ENCODE measurements at places on chromosomes 12 and 14.
A peak's percentile ranks its signal among the peaks of the same experiment; 100 is the strongest.

DNA sequence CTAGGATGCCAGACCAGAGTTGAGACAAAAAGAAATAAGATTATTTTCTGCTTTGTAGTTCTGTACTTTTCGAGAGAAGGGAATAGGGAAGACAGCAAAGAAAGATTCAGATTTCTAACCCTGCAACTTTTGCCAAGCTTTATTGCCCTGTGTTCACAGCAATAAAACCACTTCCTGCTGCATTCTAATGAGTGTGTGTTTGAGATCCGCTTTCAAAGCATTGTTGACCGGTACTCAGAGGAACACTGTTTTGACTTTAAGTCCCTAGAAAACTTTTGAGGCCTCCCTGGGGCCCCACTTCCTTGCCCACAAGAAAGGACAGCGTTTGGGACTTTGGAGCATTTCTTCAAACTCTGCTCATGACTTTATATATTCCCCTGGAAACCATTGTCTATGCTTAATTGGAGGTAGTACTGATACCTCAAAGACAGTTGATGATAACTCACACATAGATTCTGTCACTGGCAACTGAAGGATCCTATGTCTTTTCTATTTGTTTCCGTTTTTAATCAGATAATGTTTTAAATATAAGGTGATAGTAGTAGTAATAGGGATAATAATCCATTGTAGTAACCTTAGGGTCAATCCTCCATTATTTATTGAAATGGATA, 1.3 kb downstream of the RNASE6 start:
- DNase-seq = no peak

- DNase-seq = no peak
Measured at GRCh38 chr14:54719406-54719805, 152.5 kb downstream of the SAMD4A start.

- DNase-seq = no peak
Measured at GRCh38 chr14:70188659-70189455, at the start of gene SLC8A3. TSS of gene SLC8A3 (minus strand) at chr14:70188951. CDS start at chr14:70168422, 20,529 bp downstream.

DNA sequence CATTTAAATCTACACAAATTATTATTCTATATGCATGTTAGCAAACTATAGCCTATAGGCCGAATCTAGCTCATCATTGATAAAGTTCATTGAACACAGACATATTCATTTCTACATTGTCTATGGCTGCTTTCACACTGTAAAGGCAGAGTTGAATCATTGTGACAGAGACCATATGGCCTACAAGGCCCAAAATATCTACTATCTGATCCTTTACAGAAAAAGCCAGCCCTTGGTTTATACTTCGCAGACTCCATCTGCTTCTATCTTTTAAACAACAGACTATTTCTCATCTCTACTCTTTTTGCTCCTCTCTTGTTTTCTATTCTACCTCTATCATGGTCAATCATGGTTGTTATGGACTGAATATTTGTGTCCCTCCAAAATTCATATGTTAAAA, 190.7 kb downstream of the EXOC5 start:
- no peak for DNase-seq

DNA sequence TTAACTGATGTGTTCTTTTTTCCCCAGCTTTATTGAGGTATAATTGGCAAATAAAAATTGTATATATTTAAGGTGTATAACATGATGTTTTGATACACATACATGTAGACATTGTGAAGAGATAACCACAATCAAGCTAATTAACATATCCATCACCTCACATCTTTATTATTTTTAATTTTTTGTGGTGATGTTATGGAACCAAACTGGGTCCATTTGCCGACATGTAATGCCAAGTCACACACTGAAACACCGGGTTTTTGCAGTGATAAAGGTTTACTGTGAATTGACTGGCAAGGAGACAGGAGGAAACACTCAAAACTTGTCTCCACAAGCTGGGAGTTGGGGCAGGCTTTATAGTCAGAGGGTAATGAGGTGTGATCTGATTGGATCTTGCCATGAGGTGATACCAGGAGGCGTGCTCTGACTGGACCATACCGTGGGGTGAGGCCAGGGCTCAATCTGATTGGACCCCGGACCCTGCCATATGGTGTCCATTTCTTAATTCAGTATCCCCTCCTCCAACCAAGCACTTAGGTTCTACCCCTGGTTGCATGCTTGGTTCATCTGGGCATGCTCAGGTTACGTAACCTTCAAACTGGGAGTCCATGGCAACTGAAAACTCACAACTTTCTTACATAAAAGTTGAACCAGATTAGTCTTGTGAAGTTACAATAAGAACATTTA, 11.8 kb upstream of the WSCD2 start:
- DNase-seq = no peak

GRCh38 chr12:53454707-53455106, 2.8 kb downstream of the PCBP2 start:
- no peak for DNase-seq

- DNase-seq = no peak
Measured at GRCh38 chr12:7373226-7373625, 69.4 kb downstream of the ACSM4 start.

GRCh38 chr12:30700216-30700900, 4.7 kb upstream of the IPO8 start:
- DNase-seq = no peak

DNA sequence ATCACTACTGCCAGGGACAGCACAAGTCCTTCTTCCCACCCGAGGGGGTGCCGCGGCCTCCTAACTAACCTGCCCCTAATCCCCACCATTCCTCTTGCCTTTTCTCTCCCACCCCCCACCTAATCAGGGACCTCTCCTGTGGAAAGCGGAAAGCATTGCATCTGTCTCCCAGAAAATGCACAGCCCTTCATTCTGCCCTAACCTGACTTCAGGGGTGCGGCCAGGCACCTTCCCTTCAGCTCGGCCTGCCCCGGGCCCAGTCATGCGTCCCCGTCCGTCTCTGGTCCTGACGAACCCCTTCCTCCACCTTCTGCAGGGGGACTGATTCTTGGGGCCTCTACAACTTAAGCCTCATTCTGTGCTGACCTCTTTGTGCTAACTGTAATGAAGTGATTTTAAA, 43.9 kb upstream of the TRAF3 start:
- DNase-seq = no peak

- DNase-seq = no peak
Measured at GRCh38 chr12:943051-943450, 6.4 kb downstream of the RAD52 start.

GRCh38 chr14:74220991-74221390, 18.3 kb upstream of the VSX2 start:
- no peak for DNase-seq

GRCh38 chr12:9707356-9707755, 25.5 kb downstream of the CLECL1 start:
- DNase-seq = no peak

- peak; percentile 70 for DNase-seq
Measured at GRCh38 chr12:92505254-92506231, 197.2 kb upstream of the PLEKHG7 start.

DNA sequence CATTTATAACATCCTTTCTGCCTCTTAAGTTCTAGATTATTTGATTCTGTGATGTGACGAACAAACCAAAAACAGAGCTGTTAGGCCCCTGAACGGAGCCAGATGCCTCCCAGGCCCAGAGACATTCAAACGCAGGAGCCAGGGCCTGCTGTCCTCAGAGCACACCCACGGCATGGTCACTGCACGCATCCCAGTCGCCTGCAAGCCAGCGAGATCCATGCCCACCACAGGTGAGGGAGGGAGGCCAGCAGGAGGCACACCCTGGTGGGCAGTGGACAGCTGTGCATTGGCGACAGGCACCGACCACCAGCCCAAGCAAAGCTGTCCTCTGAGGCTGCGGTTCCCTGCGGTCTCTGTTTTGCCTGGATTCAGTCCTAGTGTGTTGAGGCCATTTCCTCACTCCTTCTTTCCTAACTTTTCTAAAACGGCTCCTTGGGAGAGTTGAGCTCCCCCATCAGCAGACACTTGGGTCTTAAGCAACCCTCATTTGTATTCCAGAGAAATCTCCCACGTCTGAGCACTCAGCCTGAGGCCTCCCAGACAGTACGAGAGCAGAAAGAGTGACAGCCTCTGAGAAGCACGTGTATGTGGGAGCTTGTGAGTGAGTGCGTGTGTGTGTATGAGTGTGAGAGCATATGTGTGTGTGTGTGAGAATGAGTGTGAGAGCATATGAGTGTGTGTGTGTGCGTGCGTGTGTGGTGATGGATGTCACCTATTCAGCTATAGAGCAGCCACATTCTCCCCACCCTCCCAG, 81.2 kb downstream of the CHGA start:
- DNase-seq = no peak

- no peak for DNase-seq
Measured at GRCh38 chr14:49895480-49895879, 2.6 kb downstream of the ARF6 start.

- DNase-seq = no peak
Measured at GRCh38 chr12:65500091-65500900, 221.8 kb downstream of the MSRB3 start.

GRCh38 chr12:75378354-75378753, 12.5 kb upstream of the GLIPR1L2 start:
- no peak for DNase-seq

DNA sequence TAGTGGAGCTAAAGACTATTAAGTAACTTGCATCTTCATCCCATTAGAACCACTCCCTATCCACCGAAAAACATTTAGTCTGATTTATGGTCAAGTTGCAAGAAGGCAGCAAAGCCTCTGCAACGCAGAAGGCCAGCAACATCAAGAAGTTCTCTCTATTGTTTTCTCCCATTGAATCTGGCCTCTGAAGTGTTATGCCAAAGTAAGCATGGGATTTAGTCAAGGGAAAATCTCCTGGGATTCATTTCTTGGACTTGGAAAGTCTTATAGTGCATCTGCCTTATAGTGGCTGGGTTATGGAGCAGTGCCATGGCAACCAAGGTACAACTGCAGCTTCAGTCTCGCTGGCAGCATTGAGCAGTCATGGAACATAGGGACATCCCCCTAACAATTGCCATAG, 87.7 kb upstream of the KRR1 start:
- DNase-seq = no peak

- DNase-seq = no peak
Measured at GRCh38 chr12:13451776-13452175, 255.2 kb downstream of the EMP1 start.

GRCh38 chr12:33988913-33989312, 33.4 kb upstream of the ALG10 start:
- DNase-seq = no peak

GRCh38 chr14:104676694-104677511, 12.5 kb upstream of the INF2 start:
- peak; percentile 59 for DNase-seq

DNA sequence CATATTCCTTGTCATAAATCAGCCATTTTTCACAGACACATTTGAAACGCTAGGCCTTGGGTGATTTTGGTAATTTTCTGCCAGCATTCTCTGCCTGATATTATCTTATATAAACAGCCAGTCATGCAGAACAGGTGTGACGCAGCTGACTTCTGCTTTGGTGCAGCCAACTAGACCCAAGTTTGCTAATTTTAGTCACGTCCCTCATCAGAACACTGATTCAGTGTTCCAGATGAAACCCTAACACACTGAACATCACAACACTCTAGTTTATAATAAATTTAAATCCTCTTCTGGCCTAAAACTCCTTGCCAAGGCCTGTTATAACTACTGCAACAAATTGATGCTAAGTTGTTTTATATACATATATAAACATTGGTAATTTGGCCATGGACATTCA, 386.1 kb downstream of the SEC23A start:
- no peak for DNase-seq

GRCh38 chr12:30447061-30447750, 248.5 kb downstream of the IPO8 start:
- DNase-seq = no peak

DNA sequence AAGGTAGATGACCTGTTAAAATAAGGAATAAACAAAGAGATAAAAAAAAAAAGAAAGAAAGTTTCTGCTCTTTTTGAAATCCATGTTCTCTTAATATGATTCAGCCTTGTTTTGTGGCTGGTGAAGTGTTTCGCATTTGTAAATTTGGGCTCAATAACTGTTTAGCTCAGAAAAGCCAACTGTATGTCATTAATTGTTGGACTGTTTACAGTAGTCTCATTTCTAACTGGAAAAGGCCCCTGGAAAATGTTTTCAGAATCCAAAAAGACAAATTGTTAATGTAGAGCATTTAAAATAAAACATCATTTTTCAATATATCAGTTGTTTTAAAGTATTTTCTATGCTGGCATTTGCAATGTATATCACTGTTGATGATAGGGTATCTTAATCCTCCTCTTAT, 47.4 kb upstream of the DYRK2 start:
- DNase-seq = no peak

DNA sequence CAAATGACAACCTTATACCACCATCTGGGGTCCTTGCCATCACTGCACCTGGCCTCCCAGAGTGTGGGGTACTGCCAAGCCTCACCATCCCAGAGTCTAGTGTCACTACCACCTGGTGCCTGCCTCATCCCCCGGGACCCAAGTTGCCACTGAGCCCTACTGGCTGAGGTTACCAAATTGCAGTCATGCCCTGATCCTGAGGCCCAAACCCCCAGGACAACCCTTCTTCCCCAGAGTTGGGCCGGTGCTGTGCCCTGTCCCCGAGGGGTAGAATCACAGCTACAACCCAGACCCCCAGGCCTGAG, 8.4 kb upstream of the SFSWAP start:
- no peak for DNase-seq

- peak; percentile 81 for DNase-seq
Measured at GRCh38 chr12:53701518-53702264, 25.6 kb downstream of the CALCOCO1 start.

DNA sequence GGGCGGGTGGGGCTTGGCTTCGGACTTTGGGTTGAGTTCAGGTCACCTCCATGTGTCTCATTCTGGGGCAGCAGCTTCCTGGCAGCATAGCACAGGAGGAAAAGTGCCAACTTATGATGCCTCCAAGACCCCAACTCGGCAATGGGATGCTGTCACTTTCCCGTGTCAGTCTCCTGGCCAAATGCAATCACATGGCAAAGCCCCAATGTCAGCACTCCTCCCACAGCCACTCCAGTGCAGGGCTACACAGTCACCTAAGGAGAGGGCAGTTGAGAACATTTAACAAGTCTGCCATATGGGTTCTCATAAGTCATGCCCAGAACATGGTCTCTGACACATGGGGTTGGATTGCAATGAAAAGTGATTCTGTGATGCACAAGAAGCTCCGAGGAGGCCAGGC, 26.7 kb downstream of the ELK3 start:
- no peak for DNase-seq

GRCh38 chr12:114406316-114406983, 506 bp upstream of the TBX5 start:
- no peak for DNase-seq
